ENCODE measurements at places on chromosomes 4 and X. TPM values are rescaled to one million over a fixed set of nuclear protein-coding genes. Genes with fewer than 3 reads are reported as not detected.

The NPNT gene
- not detected for total RNA-seq

The PAGE4 gene
- total RNA-seq = not detected

The L1CAM gene
- total RNA-seq = 0.57 TPM

The HTN3 gene
- total RNA-seq = not detected

The HPSE gene
- total RNA-seq = 16.1 TPM

The MAGEA2B gene
- total RNA-seq = not detected

GRCh38 chrX:104707572-104707971 is 141.6 kb downstream of the IL1RAPL2 start:
- DNase-seq = no peak

- DNase-seq = no peak
Observed at GRCh38 chr4:186723292-186724057, at the start of gene FAT1. TSS of gene FAT1 (minus strand) at chr4:186723856. CDS start at chr4:186709827, 14,029 bp downstream.

- DNase-seq = no peak
Observed at GRCh38 chr4:52863324-52863723, 1.2 kb downstream of the RASL11B start.

DNA sequence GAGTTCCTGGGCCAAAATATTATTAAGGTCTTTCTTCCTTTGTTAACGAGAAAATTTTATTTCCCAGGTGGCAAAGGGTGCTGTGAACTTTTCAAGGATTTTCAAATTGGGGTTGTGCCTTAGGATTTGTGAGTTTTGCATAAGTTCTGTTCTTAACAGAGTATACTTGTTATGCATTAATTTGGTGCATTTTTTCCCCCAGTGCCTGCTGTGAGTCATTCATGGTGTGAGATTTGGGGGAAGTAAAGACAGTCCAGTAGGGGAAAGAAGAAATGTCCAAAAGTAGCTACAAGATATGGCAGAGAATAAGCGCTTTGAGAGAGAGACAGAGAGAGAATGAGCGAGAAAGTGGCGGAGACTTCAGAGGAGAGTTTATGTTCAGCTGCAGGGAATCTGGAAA is 239.2 kb downstream of the ARHGAP10 start:
- DNase-seq = no peak

- DNase-seq = no peak
Observed at GRCh38 chr4:152579107-152579764, 43.3 kb upstream of the FBXW7 start.

- DNase-seq = peak; percentile 23
Observed at GRCh38 chrX:40012868-40013265, 84.9 kb downstream of the BCOR start.
